Mesenteric fat pad (tissue), 1 donor: ENCODE measurements at places on chromosomes 7 and 10.

DNA sequence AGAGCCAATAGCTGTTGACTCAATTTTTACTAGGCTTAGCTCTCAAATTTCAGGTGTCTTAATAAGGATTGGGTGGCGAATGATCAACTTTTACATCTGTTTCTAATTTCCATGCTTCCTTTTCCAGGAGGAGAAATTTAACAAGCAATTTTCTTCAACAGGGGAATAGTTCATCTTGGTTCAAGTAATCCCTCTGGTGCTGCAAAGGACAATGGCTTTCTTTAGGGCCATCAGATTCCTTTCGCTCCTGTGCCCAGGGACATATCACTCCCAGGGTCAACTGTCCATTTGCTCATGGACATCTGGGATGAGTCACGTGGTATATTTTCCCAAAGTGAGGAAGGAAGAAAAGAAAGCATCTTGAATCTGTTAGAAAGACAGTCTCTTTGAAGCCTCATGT, 313.3 kb downstream of the FRMD4A start:
- no peak for DNase-seq

DNA sequence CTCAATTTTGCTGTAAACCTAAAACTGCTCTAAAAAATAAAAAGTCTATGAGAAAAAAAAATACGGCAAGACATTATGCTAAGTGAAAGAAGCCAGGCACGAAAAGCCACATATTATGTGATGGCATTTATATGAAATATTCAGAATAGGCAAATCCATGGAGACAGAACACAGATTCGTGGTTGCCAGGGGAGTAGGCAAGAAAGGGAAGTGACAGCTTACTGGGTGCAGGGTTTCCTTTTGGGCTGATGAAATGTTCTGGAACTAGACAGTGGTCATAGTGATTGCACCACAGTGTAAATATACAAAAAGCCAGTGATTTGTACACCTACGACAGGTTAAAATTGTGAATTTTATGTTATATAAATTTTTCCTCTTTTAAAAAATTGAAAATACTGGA, 41.3 kb upstream of the GLI3 start:
- no peak for DNase-seq

GRCh38 chr10:30057894-30058556, 1.4 kb downstream of the JCAD start:
- DNase-seq: no peak

- no peak for DNase-seq
Measured at GRCh38 chr10:76461024-76461423, 1029.6 kb downstream of the LRMDA start.

DNA sequence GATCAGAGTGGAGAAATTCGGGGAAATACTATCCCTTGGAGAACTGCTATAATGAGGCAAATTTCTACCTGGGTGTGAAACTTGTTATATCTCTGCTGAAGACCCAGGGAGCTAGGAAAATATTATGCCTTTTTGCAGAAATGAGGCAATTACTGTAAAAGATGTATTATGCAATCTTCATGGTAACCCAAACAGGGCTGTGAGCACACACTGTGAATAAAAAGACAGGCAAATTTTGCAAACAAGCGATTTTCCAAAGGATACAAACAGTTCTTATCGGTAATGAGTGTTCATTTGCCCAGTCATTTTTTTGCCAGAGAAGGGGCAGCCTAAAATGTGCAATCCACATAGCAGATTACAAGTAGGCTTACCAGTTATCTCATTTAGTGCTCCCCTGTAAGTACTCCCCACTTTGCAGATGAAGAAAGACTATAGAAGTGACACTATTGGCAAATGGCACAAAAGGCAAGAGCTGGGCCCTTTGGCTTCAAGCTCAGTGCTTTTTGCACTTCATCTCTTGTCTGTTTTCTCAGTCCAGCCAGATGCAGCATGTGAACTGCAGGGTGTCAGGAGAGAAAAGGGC, 205.8 kb downstream of the HECW1 start:
- no peak for DNase-seq

- no peak for DNase-seq
Measured at GRCh38 chr7:14385074-14385473, 395.6 kb upstream of the ETV1 start.

DNA sequence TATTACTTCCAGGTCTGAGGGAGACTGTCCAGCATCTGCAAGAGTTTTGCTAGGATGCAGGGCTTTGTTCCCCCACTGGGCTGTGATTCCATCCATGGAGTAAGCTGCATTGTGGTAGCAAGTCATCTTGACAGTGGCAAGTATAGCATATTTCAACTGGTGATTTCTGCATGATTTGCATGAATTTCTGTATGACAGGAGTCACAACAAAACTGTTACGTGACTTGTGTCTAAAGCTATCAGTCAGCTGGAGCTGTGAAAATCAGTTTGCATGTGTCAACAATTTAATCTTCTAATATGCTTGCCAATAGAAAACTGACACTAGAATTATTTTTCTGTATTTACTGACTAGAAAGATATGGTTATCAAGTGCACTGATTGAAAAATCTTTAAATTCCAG, 344.3 kb downstream of the AUTS2 start:
- DNase-seq: no peak

- peak; percentile 84 for DNase-seq
Measured at GRCh38 chr10:128712661-128713400, 586.6 kb upstream of the MKI67 start.

DNA sequence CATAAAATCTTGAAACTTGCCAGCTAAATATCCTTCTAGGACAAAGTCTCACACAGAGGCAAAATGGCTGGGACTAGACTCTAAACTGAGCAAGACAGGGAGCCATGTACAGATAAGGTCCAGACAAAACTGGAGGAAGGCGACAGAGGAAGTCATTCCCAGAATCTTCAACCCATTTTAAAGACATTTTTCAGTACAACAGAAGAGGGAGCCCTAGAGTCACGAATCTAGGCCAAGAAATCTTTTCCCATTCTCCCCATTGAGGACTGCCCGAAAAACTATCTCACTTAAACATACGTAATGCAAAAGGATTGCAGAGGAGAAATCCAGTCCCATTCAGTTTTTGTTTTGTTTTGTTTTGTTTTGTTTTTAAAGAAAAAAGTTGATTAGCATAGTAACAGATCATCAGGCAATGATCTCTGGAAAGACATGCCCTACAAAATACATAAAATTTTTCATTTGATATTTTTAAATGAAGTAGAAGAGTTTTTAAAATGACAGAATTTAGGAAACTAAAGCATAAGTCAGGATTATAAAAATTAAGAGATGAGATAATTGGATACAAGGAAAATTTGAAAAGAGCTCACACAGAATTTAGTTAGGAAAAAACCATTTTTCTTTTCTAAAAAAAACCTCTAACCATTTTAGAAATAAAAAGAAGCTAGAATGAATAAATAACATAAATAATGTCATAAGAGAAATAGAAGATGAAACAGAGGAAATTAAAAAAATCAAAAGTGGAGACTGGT, 16.9 kb upstream of the PRF1 start:
- DNase-seq: no peak

GRCh38 chr7:45435846-45436245, 138.3 kb upstream of the ADCY1 start:
- DNase-seq: no peak

GRCh38 chr10:122630526-122630925, 69.1 kb downstream of the C10orf120 start:
- DNase-seq: peak; percentile 51

DNA sequence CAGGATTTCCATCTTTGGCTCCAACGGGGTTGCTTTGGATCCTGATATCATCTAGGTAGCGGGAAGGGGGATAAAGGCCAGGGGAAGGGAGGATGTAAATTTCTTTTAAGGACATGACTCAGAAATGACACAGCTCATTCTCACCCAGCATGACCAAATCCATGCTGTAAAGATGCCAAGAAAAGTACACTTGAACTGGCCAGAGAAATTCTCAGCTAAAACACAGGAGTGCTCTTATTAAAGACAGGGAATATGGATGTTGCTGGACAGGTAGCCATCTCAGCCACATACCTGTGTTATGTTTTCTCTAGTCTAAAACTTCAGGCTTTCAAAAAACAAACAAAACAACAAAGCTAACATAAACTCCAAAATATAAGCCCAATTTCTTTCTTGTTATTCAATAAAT, 68.3 kb downstream of the NAMPT start:
- DNase-seq: no peak

DNA sequence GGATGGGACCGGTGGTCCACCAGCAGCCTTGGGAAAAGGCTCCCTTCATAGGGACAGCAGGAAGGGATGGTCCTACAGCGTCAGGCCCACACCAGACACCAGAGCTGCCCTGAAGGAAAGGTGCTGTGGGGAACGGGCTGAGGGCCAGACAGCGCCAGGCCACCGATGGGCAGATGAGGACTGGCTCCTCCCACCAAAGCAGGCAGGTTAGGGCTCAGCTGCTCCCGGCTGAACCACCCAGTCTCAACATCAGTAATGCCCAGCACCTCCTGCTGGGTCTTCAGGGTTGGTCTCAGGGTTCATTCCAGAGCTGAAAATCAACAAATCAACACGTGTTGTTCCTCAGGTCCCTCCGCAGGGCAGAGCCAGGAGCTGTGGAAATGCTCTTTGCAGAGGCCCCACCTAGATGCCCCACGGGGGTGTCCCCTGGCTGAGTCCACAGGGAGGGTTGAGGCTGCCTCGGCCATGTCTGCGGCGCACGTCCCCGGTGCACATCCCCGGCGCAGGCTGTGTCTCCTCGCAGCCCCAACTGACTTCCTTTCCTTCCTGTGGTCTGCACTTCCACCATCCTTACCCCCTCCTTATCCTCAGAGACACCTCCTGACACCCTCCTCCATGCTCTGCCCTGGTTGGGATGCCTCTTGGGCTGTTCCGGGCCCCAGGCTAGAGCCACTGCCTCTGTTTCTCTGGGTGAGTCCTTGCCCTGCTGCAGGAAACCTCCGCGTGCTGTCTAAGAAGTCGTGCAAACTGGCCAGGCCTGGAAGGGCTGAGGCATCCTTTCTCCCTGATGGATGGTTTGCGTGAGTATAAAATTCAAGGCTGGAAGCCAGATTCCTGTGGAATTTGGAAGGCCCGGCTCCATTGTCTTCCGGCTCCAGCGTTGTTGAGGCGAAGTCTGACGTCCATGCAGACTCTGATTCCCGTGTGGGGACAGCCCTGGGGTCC, 32.8 kb upstream of the CFAP46 start:
- no peak for DNase-seq

GRCh38 chr7:29042824-29043231, 84.7 kb upstream of the TRIL start:
- no peak for DNase-seq

DNA sequence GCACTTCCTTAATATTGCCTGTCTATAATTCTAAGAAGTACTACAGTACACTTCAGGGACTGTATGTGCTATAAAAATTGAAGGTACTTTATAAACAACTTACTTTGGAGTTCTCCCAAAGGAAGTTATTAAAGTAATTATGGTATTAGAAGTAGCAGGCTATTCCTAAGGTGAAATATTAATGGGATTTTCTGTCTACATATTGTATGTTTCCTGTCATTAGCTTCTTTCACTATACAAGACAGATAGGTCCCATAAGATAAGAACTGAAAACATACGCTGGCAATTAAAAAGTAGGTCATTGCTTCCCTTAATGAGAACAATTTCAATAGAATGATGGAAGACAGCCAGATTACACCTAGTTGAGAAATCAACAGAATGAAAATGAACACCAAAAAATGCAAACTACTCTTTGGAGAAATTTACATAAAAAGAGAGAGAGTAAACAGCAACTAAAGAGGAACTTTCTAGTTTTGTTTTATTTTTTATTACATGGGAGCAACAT, 147.0 kb downstream of the HBP1 start:
- DNase-seq: no peak

DNA sequence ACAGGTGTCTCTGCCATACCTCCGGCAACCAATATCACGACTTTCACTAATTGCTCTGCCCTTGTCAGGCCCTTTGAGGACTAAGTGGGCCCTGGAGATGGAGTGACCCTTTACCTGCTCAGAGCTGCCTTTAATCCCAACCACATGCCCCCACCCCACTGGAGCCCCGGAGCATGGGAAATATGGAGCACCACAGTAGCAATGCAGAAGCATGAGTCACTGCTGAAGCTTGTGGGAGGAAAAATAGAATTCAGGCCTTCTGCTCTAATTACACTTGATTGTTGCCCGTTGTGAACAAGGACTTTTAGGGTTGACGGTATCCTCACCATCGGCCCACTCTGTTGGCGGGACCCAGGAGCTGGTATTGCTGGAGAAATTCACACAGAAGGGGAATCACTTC, 52.5 kb upstream of the FRMD4A start:
- DNase-seq: no peak

DNA sequence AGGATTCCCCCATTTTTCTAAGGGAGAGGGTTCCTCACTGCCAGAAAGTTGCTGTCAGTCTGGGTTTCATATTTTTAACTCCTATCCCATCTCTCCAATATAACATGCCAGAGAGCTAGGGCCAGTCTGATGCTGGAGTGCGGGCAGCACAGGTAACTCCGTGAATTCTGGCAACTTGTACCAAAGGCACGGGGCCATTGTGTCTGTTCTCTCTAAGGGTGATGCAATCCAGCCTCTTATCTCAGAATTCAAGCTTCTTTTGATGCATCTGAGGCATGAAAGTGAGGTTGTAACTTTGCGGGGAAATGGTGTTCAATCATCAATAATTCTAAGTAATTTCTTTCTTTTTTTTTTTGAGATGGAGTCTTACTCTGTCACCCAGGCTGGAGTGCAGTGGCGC, 1074.4 kb downstream of the TYW1 start:
- no peak for DNase-seq

- no peak for DNase-seq
Measured at GRCh38 chr7:23183279-23184012, 1.6 kb downstream of the NUP42 start.

DNA sequence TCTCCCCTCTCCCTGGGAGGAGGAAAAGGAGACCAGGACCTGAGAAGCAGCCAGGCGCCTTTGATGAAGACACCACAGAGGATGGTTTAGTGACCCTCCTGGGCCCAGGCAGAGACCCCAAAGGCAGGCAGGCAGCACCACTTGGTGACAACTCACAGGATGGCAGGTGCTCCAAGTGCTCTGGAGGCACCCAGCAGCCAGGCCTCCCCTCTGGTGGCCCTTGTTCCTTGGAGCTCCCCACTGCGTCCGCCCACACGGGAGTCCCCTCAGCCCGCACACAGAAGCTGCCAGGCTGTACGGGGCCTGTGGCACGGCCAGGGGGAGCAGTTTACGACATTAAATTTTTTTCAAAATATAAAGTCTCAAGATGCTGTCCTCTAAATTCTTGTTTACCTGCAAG, 607.1 kb upstream of the FOXK1 start:
- no peak for DNase-seq

GRCh38 chr10:88971221-88972061, 18.9 kb upstream of the ACTA2 start:
- DNase-seq: no peak
